ACHN (cell line): ENCODE measurements at places on chromosomes 7 and 10.
A peak's percentile ranks its signal among the peaks of the same experiment; 100 is the strongest.

- DNase-seq = no peak
Observed at GRCh38 chr7:105178928-105179541, 165.0 kb downstream of the KMT2E start.

DNA sequence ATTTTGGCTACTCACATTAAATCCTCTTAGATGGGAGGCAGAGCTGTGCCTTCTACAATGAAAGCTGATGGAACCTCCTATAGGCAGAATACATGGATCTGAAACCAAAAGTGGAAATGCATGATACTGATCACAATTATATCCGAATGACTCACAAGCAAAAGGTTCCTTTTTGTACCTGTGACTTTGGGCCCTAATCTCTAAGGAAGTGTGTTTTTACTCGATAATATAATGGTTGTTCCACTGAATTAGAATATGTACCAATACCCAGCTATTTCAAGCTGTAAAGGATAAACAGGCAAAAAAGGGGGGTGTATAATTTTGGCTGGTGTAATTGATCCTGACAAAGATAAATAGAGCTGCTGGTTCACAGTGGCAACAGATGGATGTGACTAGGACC is 17.6 kb upstream of the LAMB1 start:
- no peak for DNase-seq

GRCh38 chr10:119980956-119981750 is 88.6 kb downstream of the SEC23IP start:
- no peak for DNase-seq

- no peak for DNase-seq
Observed at GRCh38 chr10:7511612-7512011, 100.8 kb upstream of the SFMBT2 start.

DNA sequence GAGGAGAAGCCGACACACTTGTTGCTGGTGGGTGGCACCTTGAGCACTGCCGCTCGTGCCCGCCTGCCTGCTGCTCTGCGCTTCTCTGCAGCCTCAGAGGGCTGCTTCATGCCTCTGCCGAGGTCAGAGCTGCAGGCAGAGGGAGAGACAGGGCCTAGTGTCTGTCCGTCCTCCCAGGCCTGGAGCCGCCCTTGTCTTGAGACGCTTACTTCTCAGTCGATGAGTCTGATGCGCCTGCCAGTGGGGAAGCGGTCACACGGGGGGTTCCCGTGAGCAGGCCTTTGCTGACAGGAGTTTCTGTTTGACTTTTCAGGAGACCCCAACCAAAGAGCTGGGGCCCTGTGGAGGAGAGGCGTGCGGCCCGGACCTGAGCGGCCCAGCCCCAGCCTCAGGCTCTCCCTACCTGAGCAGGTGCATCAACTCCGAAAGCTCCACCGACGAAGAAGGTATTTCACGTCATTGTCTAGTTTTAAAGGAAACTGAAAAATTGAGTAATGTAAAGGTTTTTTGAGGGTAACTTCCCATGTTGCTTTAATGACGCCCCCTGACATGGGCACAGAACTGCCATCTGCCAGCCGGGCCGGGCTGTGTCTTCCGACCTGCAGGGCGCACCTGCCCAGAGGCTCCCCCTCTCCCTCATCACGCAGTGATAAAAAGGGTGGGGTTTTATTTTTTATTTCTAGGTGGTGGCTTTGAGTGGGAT is 7.8 kb upstream of the BHLHA15 start:
- no peak for DNase-seq

DNA sequence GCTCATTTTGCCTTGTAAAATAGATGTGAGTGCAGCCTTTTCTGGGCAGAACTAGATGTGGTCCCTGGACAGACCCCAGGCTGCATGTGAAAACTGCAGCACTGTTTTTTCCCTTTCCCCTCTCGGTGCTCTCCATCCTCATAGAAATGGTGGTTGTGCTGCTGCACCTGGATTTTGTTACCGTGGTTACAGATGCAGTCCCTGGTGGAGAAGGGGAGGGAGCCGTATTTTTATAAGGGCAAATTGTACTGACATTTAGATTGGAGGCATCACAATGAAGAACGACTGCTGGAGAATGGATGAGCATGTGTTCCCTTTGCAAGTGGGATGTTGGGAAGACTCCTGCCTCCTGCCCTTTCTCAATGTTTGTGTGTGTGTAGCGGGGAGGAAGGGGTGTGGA is 469.9 kb downstream of the CCSER2 start:
- DNase-seq = no peak

GRCh38 chr10:100730725-100731406 is 14.5 kb upstream of the PAX2 start:
- peak; percentile 96 for DNase-seq

DNA sequence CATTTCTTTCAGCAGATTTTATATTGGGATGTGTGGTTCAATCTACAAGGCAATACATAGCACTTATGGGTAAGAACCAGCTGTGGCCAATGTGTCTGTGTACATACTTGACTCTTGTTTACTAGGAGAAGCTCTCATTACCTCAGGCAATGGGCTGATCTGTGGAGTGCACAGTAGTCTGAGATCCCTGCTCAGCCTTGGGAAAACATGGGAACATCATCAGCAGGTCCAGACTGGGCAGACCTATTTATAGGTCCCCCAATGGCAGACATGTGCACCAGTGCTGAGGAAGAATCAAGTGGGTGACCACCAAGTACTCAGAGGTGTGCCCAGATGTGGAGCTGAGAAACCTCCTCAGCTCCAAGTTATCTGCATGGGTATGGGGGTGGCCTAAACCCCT is 349.7 kb downstream of the KIF20B start:
- DNase-seq = no peak

DNA sequence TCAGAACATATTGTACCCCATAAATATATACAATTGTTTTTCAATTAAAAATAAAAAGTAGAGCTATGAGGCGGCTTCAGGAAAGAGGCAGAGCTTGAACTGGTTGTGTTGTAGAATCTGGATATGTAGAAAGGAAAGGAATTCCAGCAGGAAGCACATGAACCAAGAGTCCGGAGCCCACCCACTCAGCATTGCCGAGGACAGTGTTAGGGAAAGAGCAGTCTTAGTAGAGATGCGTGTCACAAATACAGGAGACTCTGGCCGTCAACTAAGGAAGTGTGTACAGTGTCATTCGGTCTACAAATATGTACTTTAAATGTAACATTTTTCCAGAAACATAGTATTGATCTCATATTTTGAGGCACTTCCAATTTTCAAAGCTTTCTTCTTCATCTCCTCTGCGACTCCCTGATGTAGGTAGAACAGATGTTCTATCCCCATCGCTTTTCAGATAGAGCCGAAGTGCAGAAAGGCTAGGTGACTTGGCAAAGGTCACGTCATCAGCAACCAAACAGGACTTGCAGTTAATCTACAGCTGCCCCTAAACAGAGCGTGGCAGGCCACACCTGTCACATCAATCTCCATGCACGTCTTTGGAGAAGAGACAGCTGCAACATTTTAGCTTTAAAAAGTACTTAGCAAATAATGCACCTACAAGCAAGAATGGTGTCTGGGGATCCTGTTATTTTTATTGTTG is 25.3 kb upstream of the GJD4 start:
- no peak for DNase-seq

DNA sequence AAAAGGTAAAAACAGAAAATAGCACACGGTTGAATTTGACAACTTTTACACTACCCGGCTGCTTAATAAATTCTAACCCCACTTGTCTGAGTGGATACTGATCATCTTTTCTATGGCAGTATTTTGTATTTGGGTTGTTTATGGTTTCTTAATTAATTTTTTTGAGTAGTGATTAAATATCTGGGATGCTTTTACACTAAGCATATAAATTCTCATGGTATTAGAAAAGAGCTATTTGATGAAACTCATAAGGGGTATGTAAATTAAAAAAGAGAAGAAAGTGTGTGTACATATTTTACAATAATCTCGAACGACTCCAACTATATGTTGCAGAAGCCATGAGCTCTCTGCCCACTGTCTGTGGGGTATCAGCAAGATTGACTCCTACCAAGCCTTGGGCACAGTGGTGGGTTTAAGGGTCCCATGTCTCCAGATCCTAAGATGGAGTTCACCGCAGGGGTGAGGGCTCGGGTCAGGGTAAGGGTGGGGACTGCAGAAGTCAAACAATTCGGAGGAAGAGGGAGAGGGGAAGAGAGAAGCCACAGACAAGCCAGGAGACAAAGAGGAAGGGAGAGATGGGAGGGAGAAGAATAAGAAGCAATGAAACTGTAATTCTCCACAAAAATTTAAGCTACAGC is 7.6 kb upstream of the HOXA13 start:
- no peak for DNase-seq

DNA sequence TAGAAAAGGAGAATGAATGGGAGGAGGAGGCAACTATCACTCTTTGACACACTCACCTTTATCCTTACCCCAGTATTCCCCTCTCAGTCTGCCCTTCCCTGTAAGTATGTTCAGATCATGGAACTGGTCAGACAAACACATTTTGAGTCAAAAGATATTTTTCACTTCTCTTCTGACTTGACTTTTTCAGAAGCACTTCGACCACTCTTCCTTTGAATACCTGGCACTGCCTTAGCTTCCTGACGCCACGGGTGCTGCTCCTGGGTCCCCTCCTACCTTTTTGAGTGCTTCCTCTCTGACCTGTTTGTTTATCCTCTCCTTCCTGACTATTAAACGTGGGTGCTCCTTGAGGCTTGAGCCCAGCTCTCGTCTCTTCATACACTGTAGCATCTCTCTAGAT is 19.8 kb upstream of the C10orf67 start:
- no peak for DNase-seq

GRCh38 chr10:30818010-30818660 is 188.6 kb upstream of the LYZL2 start:
- peak; percentile 62 for DNase-seq

DNA sequence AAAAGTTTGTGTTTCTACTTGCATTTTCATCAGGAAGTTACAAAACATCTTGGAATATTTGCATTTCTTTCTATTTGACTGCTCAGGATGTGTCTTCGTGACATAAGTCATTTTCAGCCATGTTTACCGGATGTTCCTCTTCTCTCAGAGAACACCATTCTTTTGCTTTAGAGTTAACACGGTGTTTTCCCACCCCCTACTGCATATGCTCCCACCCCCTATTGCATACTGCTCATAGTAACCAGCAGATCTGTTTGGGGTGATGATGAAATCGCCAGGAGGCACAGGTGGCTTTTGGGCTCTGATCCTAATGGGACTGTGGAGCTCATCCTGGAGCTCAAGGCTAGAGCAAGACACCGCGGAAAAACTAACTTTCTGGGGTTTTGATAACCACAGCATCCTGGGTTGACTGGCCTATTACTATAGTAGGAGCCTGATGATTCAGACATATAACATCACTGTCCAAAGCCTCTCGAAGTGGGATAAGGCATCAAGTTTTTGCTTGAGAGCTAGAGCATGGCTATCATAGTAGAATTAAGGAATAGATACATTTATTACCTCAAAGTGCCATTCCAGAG is 65.1 kb upstream of the BET1 start:
- no peak for DNase-seq
